CD4-positive, alpha-beta memory T cell (primary cell): ENCODE measurements at places on chromosomes 6 and 20. TPM values are rescaled to one million over a fixed set of nuclear protein-coding genes. Genes with fewer than 3 reads are reported as not detected.

The GINS1 gene
- total RNA-seq, result 1.3 TPM

DNA sequence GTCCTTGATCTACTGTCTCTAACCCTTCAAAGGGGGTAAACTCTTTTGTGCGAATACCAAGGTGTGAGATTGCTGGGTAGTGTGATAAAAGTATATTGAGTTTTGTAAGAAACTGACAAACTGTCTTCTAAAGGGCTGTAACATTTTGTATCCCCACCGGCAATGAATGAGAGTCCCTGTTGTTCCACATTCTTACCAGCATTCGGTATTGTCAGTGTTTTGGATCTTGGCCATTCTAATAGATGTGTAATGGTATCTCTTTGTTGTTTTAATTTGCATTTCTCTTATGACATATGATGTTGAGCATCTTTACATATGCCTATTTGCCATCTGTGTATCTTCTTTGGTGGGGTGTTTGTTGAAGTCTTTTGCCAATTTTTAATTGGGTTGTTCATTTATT, 1090.7 kb downstream of the KIF16B start:
- no peak for DNase-seq

The GSTA2 gene
- total RNA-seq, result not detected

The CCDC170 gene
- total RNA-seq, result 0.23 TPM

- DNase-seq, result no peak
Observed at GRCh38 chr6:18259675-18260447, 4.5 kb downstream of the DEK start.

The ITCH gene
- 68.9 TPM for total RNA-seq

DNA sequence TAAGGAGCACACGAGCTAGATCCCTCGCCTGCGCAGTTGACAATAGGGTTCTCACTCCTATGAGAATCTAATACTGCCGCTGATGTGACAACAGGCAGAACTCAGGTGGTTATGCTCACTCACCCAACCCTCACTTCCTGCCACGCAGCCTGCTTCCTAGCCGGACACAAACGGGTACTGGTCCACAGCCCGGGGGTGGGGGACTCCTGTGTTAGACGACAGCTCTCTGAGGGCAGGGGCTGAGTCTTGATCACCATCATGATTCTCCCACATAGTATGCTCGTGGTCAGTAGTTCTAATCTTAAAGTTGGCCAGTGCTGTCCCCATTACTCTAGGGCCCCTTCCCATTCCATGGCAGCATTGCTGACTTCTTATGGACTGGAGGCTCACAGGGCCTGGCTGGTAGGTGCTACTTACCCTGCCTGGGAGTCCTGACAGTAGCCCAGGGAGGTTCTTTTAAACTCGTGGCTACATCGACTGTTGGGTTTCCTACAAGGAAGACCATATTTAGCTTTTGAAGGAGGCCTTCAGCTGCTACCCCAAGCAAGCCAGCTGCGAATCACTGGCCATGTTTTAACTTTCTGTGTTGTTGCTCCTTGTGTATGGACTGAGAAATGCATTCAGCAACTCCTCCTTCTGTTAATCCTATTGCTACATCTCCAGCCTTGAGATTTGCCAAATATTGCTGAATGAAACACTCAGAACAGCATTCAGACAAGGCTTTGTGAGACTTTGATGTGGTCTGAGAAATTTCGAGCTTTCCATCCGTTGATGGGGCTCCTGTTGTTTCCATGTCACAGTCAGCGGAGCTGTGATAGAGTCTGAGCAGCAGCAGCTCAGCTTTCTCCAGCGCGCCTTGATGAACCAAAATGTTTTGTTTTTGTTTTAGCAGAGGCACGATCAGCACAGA, 300.3 kb downstream of the NRN1 start:
- peak; percentile 14 for DNase-seq

DNA sequence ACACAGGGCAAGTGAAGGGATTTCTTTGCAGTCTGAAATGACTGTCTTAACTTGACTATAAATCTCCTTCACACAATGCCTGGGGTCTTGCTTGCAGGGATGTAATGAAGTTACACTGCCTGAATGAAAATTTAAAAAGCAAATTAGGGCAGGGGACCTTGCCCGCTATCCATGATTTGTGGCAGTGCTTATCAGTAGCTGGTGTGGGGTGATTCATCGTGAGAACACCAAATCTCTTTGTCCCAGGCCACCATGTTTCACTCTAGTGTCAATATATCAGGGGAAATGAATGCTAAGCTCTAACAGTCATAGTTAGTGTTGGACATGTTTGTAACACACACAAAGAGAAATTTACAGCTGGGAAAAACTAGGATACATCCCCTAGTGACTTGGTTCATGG, 713.7 kb upstream of the EPHA7 start:
- DNase-seq, result no peak

The C2 gene
- total RNA-seq, result 2.1 TPM

DNA sequence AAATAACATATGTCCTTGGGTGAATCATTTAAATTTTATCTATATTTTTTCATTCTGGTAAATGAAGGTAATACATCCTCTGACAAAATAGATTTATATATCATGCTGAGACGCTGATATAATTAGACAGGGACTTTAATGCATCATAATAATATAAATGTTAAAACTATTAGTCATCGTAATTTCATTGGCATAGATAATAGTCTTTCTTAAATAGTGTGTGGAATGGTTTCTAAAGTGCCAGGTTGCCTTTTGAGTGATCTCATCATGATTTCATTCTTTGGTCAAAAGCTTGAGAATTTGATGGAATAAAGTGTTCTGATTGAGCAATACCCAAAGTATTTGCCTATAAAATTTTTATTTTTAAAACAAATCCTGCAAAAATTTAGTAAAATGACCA, 43.2 kb upstream of the BMP5 start:
- DNase-seq, result no peak

DNA sequence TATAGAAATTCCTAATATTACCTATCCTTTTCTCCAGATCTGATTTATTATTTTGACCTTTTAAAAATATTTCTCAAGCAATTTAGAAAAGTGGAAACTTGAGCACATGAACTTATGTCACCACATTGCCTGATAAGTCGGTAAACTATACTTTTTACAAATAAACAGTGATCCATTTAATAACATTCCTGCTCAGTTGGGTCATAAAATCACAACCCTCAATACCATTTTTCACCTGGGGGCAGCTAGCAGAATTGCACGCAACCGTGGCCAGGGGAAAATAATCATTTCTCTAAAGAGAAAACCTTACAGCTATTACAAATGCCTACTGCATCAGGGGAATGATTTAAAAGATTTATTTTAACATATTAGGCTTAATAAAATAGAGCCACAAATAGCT, 614.5 kb downstream of the PHF3 start:
- no peak for DNase-seq

GRCh38 chr6:13560651-13561044, 13.8 kb upstream of the SIRT5 start:
- DNase-seq, result no peak
